Esophagus squamous epithelium (tissue), 5 donors: ENCODE measurements at places on chromosomes 5 and 9. TPM values are rescaled to one million over a fixed set of nuclear protein-coding genes. Genes with fewer than 3 reads are reported as not detected.

PCDHB10 gene
- 1.2 TPM for total RNA-seq

PRDM9 gene
- total RNA-seq, result not detected

FRRS1L gene
- total RNA-seq, result not detected

TNFSF8 gene
- 0.34 TPM for total RNA-seq

TRIP13 gene
- 3.2 TPM for total RNA-seq

SYNPO gene
- 2.5 TPM for total RNA-seq

PGM5 gene
- 9.7 TPM for total RNA-seq

DNA sequence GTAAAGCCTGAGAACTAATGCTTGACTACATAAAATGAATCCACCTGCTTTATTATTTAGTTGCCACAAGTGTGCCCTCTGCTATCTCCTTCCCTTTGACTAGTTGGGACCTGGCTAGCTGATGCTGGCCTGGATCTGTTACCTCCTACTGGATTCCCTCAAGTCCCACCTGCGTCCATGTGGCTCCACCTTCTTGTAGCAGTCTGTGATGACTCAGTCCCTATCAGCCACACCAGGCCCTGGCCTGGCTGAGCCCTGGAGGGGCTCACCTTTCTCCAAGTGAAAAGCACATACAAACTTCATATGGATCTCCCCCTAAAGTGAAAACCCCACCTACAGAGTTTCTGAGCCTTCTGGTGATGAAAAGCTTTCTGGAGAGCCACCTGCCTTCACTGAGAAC, 611.4 kb downstream of the SEMA5A start:
- no peaks in the 10 kb centered on the region for H3K27me3 ChIP-seq
- H3K27ac ChIP-seq, result no peak overlapping the region
- no peak overlapping the region for H3K4me3 ChIP-seq
- no peaks in the 10 kb centered on the region for H3K4me1 ChIP-seq
- no peak for DNase-seq

GRCh38 chr9:114893221-114894010, 37.0 kb downstream of the TNFSF8 start:
- no peaks in the 10 kb centered on the region for H3K36me3 ChIP-seq
- no peak for DNase-seq
- H3K4me1 ChIP-seq, result peaks cover 21% of the 10 kb centered on the region

DNA sequence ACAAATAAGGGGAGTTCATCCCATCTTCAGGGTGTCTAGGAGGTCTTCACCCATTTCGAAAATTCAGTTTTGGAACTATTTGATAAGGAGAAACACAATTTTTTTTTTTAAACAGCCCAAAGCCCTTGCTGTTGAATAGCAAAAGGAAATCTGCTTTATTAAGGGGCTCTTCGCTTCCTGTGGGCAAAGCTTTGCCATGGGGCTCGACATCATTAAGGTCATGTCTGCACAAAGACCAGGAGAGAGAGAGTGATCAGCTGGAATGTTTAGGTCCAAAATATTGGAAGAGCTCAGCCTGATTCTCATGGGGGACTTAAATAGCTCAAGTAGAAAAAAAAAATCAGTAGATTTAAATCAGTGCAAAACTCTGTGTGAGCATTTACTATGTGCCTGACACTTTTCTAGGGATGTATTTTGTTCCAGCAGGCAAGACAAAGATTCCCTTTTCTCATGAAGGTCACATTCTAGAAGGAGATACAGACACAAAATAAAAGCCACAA, 564.6 kb upstream of the KLF4 start:
- H3K36me3 ChIP-seq, result no peaks in the 10 kb centered on the region
- DNase-seq, result no peak
- peak overlapping the region; percentile 12 for H3K4me3 ChIP-seq
- no peaks in the 10 kb centered on the region for H3K27me3 ChIP-seq
- H3K27ac ChIP-seq, result peak overlapping the region; percentile 80

- H3K27ac ChIP-seq, result no peak overlapping the region
- no peaks in the 10 kb centered on the region for H3K27me3 ChIP-seq
- no peak for DNase-seq
- H3K36me3 ChIP-seq, result no peaks in the 10 kb centered on the region
- H3K4me3 ChIP-seq, result no peak overlapping the region
Observed at GRCh38 chr5:178993236-178993765, 1.8 kb downstream of the GRM6 start.

- no peak overlapping the region for H3K27ac ChIP-seq
- H3K36me3 ChIP-seq, result no peaks in the 10 kb centered on the region
- no peaks in the 10 kb centered on the region for H3K4me1 ChIP-seq
- H3K27me3 ChIP-seq, result peaks cover 9% of the 10 kb centered on the region
Observed at GRCh38 chr5:51398875-51399642, 15.8 kb downstream of the ISL1 start.

DNA sequence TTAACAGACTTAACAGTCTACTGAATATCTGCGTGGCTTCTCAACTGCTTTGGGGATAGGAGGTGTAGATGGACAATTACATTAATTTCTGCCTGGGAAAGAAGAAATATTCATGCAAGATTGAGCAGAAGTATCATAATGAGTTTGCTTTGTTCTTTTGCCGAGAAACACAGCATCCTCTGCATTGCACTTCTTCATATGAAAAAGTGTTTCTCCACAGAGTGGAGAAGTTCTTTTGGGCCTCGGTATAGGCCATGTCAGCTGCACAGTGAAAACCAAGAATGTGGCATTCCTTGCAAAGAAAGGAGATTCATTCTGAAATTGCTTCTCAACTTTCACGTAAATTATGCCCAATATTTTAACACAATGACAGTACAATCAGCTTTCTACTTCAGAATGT, 17.6 kb upstream of the SNX2 start:
- no peak for DNase-seq
- H3K4me3 ChIP-seq, result no peak overlapping the region
- H3K27ac ChIP-seq, result no peak overlapping the region

- DNase-seq, result no peak
- no peak overlapping the region for H3K4me3 ChIP-seq
- H3K27me3 ChIP-seq, result no peaks in the 10 kb centered on the region
- H3K36me3 ChIP-seq, result no peaks in the 10 kb centered on the region
- peaks cover 12% of the 10 kb centered on the region for H3K4me1 ChIP-seq
- peak overlapping the region; percentile 63 for H3K27ac ChIP-seq
Observed at GRCh38 chr9:107281184-107281583, 1.9 kb upstream of the RAD23B start.

DNA sequence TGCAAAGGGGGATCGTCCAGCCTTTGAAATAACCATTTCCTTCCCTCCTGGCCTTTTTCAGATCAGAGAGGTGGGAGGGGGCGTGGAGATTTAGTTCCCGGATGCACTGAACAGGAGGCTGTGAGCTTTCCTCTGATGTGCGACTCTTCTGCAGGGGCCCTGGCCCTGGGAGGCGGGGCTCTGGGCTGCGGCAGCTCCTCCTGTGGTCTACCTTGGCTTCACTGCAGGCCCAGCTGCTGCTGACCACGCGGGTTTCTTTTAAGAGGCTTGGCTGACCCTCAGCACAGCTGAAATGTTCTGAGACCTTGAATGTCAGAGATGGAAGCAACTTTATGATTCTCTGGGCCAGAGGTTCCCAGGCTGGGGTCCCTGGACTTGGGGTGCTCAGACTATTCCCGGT, 27.0 kb upstream of the COL15A1 start:
- no peak overlapping the region for H3K4me3 ChIP-seq
- H3K27ac ChIP-seq, result peak overlapping the region; percentile 13
- no peaks in the 10 kb centered on the region for H3K36me3 ChIP-seq
- no peaks in the 10 kb centered on the region for H3K27me3 ChIP-seq
- H3K4me1 ChIP-seq, result peaks cover 34% of the 10 kb centered on the region

DNA sequence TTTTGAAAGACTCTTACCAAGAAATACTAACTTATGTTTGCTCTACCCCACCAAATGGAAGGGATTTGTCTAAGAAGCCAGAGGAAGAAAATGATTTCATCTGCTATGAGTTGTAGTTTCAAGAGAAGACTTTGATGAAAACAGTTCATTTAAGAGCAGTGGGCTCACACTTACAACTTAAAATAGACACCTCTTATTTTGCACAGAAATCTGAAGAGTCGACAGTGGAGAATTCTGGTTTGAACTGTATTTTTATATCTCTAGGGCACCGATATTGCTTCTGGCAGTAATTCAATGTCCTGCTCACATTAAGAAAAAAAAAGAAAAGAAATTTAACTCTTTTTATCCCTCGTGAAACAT, 1.9 kb upstream of the DAB2 start:
- no peak overlapping the region for H3K4me3 ChIP-seq
- H3K36me3 ChIP-seq, result no peaks in the 10 kb centered on the region
- peak overlapping the region; percentile 20 for H3K27ac ChIP-seq

GRCh38 chr5:74613283-74613682, 27.2 kb downstream of the ENC1 start:
- H3K27ac ChIP-seq, result no peak overlapping the region
- no peaks in the 10 kb centered on the region for H3K27me3 ChIP-seq
- no peak overlapping the region for H3K4me3 ChIP-seq
- H3K4me1 ChIP-seq, result no peaks in the 10 kb centered on the region
- no peak for DNase-seq
- no peaks in the 10 kb centered on the region for H3K36me3 ChIP-seq

- no peak for DNase-seq
- H3K27ac ChIP-seq, result peak overlapping the region; percentile 63
- no peaks in the 10 kb centered on the region for H3K27me3 ChIP-seq
- H3K4me1 ChIP-seq, result peaks cover 58% of the 10 kb centered on the region
- H3K36me3 ChIP-seq, result no peaks in the 10 kb centered on the region
Observed at GRCh38 chr5:178240341-178240741, 7.7 kb upstream of the PHYKPL start.

DNA sequence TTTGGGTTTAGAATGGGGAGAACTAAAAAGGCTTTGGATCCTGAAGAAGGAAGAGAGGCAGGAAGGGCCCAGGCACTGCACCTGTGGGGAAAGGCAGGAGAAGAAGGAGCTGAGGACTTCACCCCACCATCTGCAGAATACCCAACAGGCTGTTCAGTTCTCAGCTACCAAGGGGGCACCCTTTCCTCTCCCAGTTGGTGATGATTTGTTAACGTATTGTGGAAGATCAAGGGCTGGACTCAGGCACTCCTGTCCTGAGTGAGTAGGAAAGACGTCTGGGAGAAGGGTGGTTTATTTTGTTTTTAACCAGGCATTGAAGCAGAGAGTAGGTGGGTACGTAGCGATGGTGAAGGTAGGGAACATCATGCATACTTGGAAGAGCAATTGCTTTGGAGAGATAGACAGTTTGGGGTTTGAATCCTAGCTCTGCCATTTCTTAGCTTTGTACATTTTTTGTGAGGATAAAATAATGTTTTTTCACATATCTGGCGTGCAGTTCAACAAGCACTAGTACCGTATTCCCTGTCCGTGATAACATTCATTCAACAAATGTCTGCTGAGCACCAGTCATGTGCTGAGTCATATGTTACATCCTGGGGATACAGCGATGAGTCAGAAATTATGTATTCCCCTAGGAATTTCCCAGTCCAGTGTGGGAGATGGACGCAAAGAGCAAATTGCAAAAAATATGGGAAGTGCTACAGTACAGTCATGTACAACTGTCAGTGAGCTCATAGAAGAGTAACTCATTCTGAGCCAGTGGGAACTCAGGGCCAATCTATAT, 2.1 kb downstream of the MSANTD3 start:
- H3K27ac ChIP-seq, result peak overlapping the region; percentile 4
- H3K27me3 ChIP-seq, result no peaks in the 10 kb centered on the region
- H3K36me3 ChIP-seq, result no peaks in the 10 kb centered on the region
- no peak for DNase-seq
- no peak overlapping the region for H3K4me3 ChIP-seq

GRCh38 chr5:150176745-150177477, 10.3 kb downstream of the CDX1 start:
- no peaks in the 10 kb centered on the region for H3K36me3 ChIP-seq
- peaks cover 32% of the 10 kb centered on the region for H3K4me1 ChIP-seq
- DNase-seq, result no peak
- no peaks in the 10 kb centered on the region for H3K27me3 ChIP-seq
- no peak overlapping the region for H3K4me3 ChIP-seq

DNA sequence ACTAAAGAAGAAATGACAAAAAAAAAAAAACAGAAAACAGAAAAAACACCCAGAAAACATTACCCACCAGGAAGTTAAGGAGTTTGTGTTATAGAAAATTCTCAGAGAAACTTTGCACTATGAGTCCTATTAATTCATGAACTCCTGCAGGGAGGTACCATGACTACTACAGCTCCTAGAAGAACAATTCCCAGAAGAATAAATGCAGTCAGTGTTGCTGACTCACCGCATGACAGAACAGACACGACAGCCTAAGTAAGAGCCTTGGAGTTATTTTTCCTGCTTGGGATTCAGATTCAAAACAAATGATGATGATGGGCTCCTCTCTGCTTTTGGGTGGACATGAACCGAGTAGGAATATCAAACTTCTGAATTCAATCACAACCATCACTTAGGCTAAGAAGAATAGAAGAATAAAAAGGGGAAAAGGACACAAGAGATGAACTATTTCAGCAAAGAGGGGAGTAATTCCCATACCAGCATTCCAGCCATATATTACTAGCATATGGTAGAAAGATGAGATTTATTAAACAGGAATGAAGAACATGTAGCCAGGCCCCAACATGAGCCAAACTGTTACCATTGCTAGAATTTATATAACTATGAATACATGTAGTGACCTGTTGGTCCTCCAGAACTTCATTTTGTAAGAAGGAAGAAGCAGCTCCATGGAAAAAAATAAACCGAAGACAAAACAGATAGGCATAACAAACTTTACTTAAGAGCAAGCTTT, 209.6 kb upstream of the PDE4D start:
- H3K27ac ChIP-seq, result no peak overlapping the region
- H3K27me3 ChIP-seq, result no peaks in the 10 kb centered on the region
- H3K36me3 ChIP-seq, result no peaks in the 10 kb centered on the region
- DNase-seq, result no peak
- no peak overlapping the region for H3K4me3 ChIP-seq

DNA sequence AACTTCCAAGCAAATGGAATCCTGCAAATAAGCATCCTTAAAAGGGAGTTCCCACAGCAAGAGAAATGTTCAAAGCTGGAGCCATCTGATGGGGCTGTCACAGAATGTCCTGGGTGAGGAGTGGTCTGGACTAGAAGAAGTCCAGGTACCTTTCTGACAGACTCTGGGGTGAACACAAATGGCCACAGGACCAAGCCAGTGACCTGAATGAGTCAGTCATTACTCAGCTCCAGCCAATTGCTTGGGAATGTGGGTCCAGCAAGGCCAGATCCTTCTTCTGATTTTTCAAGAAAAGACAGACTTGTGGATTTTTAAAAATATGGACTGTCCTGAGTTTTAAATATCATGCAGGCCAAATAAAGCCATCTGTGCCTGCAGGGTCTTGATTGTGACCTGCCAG, 30.1 kb downstream of the GALNT10 start:
- no peak overlapping the region for H3K27ac ChIP-seq
- H3K4me1 ChIP-seq, result no peaks in the 10 kb centered on the region
- H3K27me3 ChIP-seq, result no peaks in the 10 kb centered on the region
- DNase-seq, result no peak
- H3K4me3 ChIP-seq, result no peak overlapping the region
- H3K36me3 ChIP-seq, result no peaks in the 10 kb centered on the region
